ENCODE measurements at places on chromosomes 3 and 15. TPM values are rescaled to one million over a fixed set of nuclear protein-coding genes. Genes with fewer than 3 reads are reported as not detected.

CFAP20DC gene
- under 0.01 TPM for total RNA-seq

- H3K27ac ChIP-seq: no peak overlapping the region
- DNase-seq: no peak
These were observed 68.6 kb upstream of the ATP13A3 start for GRCh38 chr3:194555175-194556062.

GRCh38 chr3:53377794-53378193, 30.5 kb upstream of the DCP1A start:
- no peaks in the 10 kb centered on the region for H3K4me1 ChIP-seq
- no peak for DNase-seq
- H3K4me3 ChIP-seq: no peak overlapping the region
- no peaks in the 10 kb centered on the region for H3K27me3 ChIP-seq

GOLGA8S gene
- total RNA-seq: 0.24 TPM

GOLGA8K gene
- not detected for total RNA-seq

- H3K36me3 ChIP-seq: no peaks in the 10 kb centered on the region
- no peak overlapping the region for H3K27ac ChIP-seq
- no peak for DNase-seq
- H3K4me1 ChIP-seq: peaks cover 3% of the 10 kb centered on the region
- no peak overlapping the region for H3K4me3 ChIP-seq
- no peaks in the 10 kb centered on the region for H3K27me3 ChIP-seq
These were observed 206.8 kb upstream of the TPRG1 start for GRCh38 chr3:188964957-188965356.

SLC12A8 gene
- total RNA-seq: 4.7 TPM

GRCh38 chr3:24598695-24599470, 104.2 kb upstream of the THRB start:
- H3K4me1 ChIP-seq: no peaks in the 10 kb centered on the region
- no peak overlapping the region for H3K27ac ChIP-seq
- H3K27me3 ChIP-seq: no peaks in the 10 kb centered on the region
- H3K36me3 ChIP-seq: no peaks in the 10 kb centered on the region
- no peak overlapping the region for H3K4me3 ChIP-seq
- no peak for DNase-seq

GRCh38 chr3:29764603-29765254, 483.9 kb downstream of the RBMS3 start:
- no peak overlapping the region for H3K27ac ChIP-seq
- no peaks in the 10 kb centered on the region for H3K27me3 ChIP-seq
- H3K36me3 ChIP-seq: no peaks in the 10 kb centered on the region
- DNase-seq: no peak
- no peaks in the 10 kb centered on the region for H3K4me1 ChIP-seq

- no peaks in the 10 kb centered on the region for H3K4me1 ChIP-seq
- no peak for DNase-seq
- H3K4me3 ChIP-seq: no peak overlapping the region
- no peaks in the 10 kb centered on the region for H3K36me3 ChIP-seq
- H3K27ac ChIP-seq: no peak overlapping the region
These were observed 14.5 kb downstream of the BCL2A1 start for GRCh38 chr15:79956354-79956939.

GRCh38 chr3:21435871-21436270, 315.1 kb downstream of the ZNF385D start:
- H3K36me3 ChIP-seq: no peaks in the 10 kb centered on the region
- H3K27ac ChIP-seq: no peak overlapping the region
- no peak overlapping the region for H3K4me3 ChIP-seq
- no peak for DNase-seq

DNA sequence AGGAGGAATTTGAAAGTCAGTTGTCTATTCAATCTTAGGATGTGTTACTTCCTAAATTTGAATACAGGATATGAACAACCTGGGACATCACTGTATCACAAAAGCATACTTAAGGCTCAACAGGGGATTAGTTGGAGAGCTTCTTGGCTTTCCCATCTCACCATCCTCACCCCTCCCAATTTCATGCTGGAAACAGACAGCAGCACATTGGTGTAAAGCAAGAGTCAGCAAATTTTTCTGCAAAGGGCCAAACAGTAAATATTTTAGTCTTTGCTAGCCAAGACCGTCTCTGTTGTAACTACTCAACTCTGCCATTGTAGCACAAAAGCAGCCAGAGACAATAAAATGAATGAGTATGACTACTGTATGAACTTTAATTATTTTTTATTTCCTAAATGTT, 94.9 kb downstream of the ERC2 start:
- H3K36me3 ChIP-seq: no peaks in the 10 kb centered on the region
- H3K4me1 ChIP-seq: no peaks in the 10 kb centered on the region
- H3K27ac ChIP-seq: no peak overlapping the region
- DNase-seq: no peak

DNA sequence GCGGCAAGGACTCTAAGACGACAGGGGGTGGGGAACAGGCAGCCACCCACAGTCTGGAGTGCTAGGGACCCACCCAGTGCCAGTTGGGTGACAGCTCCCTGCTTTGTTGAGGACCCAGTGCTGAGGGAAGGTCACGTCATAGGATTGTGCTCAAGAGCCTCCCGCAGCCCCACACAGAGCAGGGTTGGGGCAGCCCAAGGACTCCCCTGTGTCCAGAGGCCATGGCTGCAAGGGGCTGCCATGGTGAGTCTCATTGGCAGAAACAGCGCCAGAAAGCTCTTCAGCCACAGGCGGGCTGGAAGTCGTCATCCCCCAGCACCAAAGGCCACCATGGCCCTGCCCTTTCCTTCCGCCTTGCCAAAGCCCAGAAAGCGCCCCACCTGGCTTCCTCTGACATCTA, 37.0 kb upstream of the PLXNA1 start:
- no peak for DNase-seq
- H3K27ac ChIP-seq: no peak overlapping the region
- no peaks in the 10 kb centered on the region for H3K27me3 ChIP-seq
- H3K4me1 ChIP-seq: no peaks in the 10 kb centered on the region
- H3K4me3 ChIP-seq: no peak overlapping the region

- no peaks in the 10 kb centered on the region for H3K4me1 ChIP-seq
- H3K4me3 ChIP-seq: no peak overlapping the region
- H3K27me3 ChIP-seq: no peaks in the 10 kb centered on the region
- H3K27ac ChIP-seq: no peak overlapping the region
These were observed 9.8 kb downstream of the P2RY14 start for GRCh38 chr3:151268267-151269235.

- no peaks in the 10 kb centered on the region for H3K36me3 ChIP-seq
- DNase-seq: no peak
- no peak overlapping the region for H3K4me3 ChIP-seq
- no peak overlapping the region for H3K27ac ChIP-seq
These were observed 468.1 kb downstream of the SHQ1 start for GRCh38 chr3:72380193-72380592.

DNA sequence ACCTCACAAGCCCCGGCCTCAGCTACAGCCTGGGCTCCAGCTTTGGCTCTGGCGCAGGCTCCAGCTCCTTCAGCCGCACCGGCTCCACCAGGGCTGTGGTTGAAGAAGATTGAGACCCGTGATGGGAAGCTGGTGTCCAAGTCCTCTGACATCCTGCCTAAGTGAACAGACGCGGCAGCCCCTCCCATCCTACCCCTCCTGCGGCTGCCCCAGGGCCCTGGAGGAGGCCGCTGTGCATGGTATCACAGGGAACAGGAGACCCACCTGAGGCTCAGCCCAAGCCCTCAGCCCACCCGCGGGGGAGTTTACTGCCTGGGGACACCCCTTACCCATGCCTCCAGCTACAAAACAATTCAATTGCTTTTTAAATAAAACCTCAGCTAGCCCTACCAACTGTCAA, 6.0 kb upstream of the LARP6 start:
- no peak for DNase-seq
- no peaks in the 10 kb centered on the region for H3K4me1 ChIP-seq
- no peaks in the 10 kb centered on the region for H3K27me3 ChIP-seq

DNA sequence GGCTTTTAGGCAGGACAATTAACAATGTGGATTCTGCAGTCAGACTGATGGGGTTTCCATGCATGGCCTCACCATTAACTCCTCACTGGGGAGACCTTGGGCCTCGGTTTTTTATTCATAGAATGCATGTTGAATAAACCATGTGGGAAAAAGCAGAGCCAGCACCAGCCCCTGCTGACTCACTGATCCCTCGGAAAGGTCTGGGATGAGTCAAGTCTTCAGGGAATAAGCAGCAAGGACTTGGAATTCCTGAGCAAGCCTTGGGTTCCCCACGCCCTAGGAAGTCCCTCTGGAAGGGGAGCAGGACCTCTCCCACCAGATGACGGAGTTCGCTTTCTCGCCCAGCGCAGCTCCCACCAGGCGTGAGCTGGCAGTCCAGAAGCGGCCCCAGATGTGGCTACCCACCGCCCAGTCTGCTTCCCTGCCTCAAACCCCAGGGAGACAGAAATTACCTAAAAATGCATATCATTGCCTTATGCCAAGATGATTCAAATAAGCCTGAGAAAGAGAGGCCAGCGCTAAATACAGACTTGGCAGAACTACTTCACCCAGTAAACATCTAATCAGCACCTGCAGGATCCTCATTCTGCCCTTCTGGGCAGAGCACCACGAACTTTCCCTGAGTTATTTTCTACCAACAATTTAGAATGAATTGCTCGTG, 45.4 kb downstream of the BTD start:
- H3K36me3 ChIP-seq: no peaks in the 10 kb centered on the region
- H3K4me3 ChIP-seq: no peak overlapping the region
- H3K27ac ChIP-seq: peak overlapping the region; percentile 91
- DNase-seq: peak; percentile 74
- no peaks in the 10 kb centered on the region for H3K27me3 ChIP-seq

- peak; percentile 92 for DNase-seq
- no peaks in the 10 kb centered on the region for H3K27me3 ChIP-seq
- peak overlapping the region; percentile 98 for H3K27ac ChIP-seq
- no peaks in the 10 kb centered on the region for H3K36me3 ChIP-seq
- peak overlapping the region; percentile 76 for H3K4me3 ChIP-seq
These were observed 175.7 kb downstream of the KLHL25 start for GRCh38 chr15:85618956-85619491.

DNA sequence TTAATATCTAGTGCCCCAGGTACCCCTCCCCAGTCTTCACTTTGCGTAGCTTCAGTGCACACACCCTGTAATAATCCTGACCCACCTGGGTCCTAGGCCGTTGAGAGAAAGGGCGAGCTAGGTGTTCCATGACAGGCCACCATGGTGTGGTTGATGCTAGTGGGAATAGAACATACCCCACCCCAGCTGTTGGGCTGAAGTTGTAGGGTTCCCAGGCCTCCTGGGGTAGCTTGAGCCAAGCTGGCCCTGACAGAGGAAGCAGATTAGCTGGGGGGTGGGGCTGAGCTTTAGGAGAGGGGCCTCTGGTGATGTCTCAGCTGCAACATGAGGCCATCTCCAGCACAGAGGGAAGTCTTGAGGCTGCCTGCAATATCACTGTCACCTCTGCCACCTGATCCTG, 40.5 kb downstream of the RAB11A start:
- no peak overlapping the region for H3K27ac ChIP-seq
- H3K4me1 ChIP-seq: no peaks in the 10 kb centered on the region
- DNase-seq: no peak
- H3K36me3 ChIP-seq: no peaks in the 10 kb centered on the region
- no peaks in the 10 kb centered on the region for H3K27me3 ChIP-seq

PRC1 gene
- 9.4 TPM for total RNA-seq

DNA sequence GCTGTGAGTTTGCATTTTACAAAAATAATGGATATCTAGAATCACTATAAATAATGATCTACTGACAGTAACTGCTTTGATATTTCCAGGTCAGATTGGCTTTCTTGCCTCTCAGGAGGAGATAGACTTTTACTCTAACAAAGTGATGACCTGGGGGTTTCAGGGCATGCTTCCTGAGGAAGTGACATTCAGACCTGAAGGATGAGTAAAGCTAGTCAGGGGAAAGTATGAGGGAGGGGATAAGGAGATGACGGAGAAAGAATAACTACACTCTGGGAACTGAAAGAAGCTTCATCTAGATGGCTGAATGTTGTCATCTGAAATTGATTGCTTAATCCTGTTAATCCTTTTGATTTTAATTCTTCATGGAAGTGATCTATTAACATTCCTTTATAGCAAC, 32.2 kb downstream of the ARMC8 start:
- no peak overlapping the region for H3K4me3 ChIP-seq
- peaks cover 4% of the 10 kb centered on the region for H3K4me1 ChIP-seq

- no peak overlapping the region for H3K4me3 ChIP-seq
- no peaks in the 10 kb centered on the region for H3K4me1 ChIP-seq
- no peak overlapping the region for H3K27ac ChIP-seq
- no peak for DNase-seq
These were observed 42.9 kb downstream of the PCSK6 start for GRCh38 chr15:101446518-101447167.

- H3K4me3 ChIP-seq: no peak overlapping the region
- no peaks in the 10 kb centered on the region for H3K27me3 ChIP-seq
- no peak for DNase-seq
- no peaks in the 10 kb centered on the region for H3K36me3 ChIP-seq
- H3K27ac ChIP-seq: no peak overlapping the region
- no peaks in the 10 kb centered on the region for H3K4me1 ChIP-seq
These were observed 89.4 kb downstream of the RFTN1 start for GRCh38 chr3:16423947-16424673.

- H3K36me3 ChIP-seq: no peaks in the 10 kb centered on the region
- no peak overlapping the region for H3K27ac ChIP-seq
- no peaks in the 10 kb centered on the region for H3K27me3 ChIP-seq
- DNase-seq: no peak
These were observed 91.8 kb downstream of the DNAJB8 start for GRCh38 chr3:128374746-128375445.

DNA sequence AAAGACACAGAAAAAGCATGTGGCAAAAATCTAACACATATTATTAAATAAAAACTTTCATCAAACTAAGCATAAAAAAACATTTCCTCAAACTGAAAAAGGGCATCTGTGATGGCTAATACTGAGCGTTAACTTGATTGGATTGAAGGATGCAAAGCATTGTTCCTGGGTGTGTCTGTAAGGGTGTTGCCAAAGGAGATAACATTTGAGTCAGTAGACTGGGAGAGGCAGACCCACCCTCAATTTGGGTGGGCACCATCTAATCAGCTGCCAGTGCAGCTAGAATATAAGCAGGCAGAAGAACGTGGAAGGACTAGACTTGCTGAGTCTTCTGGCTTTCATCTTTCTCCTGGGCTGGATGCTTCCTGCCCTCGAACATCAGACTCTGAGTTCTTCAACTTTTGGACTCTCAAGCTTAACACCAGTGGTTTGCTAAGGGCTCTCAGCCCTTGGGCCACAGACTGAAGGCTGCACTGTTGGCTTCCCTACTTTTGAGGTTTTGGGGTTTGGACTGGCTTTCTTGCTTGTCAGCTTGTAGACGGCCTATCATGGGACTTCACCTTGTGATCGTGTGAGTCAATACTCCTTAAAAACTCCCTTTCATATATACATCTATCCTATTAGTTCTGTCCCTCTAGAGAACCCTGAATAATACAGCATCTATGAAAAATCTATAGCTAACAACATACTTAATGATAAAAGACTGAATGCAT, 45.4 kb downstream of the DAZL start:
- no peaks in the 10 kb centered on the region for H3K36me3 ChIP-seq
- H3K27me3 ChIP-seq: no peaks in the 10 kb centered on the region
- no peak overlapping the region for H3K27ac ChIP-seq
- no peaks in the 10 kb centered on the region for H3K4me1 ChIP-seq
- no peak overlapping the region for H3K4me3 ChIP-seq

Data from uterus (tissue), 4 donors.